ENCODE measurements at places on chromosomes 4 and X.

DNA sequence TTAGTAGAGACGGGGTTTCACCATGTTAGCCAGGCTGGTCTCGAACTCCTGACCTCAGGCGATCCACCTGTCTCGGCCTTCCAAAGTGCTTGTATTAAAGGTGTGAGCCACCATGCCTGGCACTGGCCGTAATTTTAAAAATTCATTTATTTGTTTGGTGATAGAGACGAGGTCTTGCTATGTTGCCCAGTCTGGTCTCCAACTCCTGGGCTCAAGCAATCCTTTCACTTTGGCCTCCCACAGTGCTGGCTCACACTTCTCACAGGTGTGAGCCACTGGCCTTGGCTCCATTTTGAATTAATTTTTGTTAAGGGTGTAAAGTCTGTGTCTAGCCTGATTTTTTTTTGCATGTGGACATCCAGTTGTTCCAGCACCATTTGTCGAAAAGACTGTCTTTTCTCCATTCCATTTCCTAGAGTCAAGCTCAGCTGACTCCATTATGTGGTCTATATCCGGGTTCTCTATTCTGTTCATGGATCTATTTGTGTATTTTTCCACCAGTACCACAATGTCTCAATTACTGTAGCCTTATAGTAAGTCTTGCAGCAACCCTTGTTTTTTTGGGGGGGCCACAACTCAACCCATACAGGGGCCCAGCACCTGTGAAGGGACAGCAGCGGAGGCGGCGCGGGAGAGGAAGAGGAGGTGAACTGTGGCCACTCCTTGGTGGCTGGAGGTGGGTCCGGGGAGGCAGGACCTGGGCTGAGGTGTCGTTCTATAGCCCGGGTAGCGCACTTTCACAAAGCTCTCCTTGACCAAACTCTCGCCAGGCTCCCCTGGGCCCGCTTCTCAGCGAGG lies 1.5 kb upstream of the NSD2 start:
- no peak for DNase-seq

- DNase-seq, result no peak
Measured at GRCh38 chr4:165464813-165465381, 86.1 kb downstream of the CPE start.

GRCh38 chr4:48665555-48666186 lies 114.4 kb downstream of the FRYL start:
- DNase-seq, result no peak

GRCh38 chr4:86594559-86595425 lies 677 bp downstream of the PTPN13 start:
- DNase-seq, result no peak

- no peak for DNase-seq
Measured at GRCh38 chr4:8534129-8534528, 46.1 kb upstream of the GPR78 start.

GRCh38 chrX:75786290-75786689 lies 1.2 kb upstream of the MAGEE2 start:
- DNase-seq, result no peak

DNA sequence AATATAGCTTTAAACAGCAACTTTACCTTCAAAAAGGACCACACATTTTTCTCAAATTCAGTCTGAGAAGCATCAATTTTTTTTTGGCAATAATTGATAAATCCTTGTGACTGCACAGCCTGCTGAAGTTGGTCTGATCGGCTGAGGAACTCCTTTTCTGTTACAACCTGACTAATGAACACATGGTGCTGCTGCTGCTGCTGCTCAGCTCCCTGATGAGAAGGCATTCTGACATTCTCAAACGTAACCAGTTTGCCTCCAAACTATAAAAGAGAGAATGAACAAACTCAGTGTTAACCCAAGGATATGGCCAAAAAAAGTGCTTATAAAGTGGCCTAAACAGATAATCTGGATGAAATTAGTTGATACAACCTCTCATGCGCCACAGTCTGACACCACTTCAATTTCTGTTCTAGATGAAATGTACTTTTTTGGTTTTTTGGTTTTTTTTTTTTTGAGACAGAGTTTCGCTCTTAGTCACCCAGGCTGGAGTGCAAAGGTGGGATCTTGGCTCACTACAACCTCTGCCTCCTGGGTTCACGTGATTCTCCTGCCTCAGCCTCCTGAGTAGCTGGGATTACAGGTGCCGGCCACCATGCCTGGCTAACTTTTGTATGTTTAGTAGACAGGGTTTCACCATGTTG lies 26.5 kb downstream of the SEC31A start:
- no peak for DNase-seq

- peak; percentile 56 for DNase-seq
Measured at GRCh38 chrX:71254092-71254963, at the start of gene ZMYM3. ZMYM3 (minus strand) TSS chrX:71254140; CDS start chrX:71253255, 885 bp downstream.

DNA sequence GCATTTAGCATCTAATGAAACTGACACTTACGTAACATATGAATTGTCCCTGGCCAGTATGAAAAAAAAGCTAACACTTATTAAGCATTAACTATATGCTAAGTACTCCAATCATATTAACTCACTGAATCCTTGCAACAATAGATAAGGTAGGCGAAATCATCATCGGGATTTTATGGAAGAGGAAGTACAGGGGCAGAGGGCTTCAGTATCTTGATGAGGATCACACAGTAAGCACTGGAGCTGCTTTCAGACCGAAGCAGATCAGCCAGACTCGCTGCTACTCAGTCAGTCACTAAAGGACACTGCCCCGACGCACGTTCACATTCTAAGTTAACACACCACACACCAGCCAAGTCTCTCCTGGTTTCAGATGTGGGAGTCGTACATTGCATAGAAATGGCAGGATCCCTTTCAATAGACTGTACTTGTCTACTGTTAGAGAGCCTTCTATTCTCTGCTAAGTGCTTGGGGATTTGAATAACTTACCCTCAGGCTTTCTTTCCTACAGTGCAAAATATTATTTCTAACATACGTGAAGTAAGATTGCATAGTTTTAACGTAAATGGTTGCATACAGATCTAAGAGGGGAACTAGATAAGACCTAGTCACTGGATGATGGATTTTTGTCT lies 540.2 kb upstream of the TENM3 start:
- no peak for DNase-seq

GRCh38 chrX:150162141-150162540 lies 201.0 kb upstream of the MAMLD1 start:
- DNase-seq, result no peak

GRCh38 chr4:47499700-47500099 lies 14.6 kb downstream of the ATP10D start:
- DNase-seq, result no peak

DNA sequence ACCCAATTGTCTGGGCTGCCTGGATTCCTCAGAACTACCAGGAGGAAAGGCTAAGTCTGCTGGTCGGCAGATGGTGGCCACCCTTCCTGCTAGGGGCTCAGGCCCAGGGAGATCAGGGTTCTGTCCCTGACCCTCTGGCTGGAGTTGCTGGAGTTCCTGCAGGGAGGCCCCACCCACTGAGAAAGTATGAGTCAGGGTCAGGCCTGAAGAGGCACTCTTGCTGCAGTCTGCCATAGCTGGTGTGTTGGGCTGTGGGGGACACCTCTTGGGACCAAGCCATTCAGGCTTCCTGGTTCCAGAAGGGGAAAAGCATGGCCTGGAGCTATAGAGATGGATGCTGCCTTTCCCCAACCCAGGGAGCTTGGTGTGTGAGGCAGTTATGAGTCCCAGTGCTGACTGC lies 40.4 kb upstream of the PCDH18 start:
- DNase-seq, result no peak

- DNase-seq, result peak; percentile 31
Measured at GRCh38 chrX:54358424-54359211, 772 bp upstream of the WNK3 start.

DNA sequence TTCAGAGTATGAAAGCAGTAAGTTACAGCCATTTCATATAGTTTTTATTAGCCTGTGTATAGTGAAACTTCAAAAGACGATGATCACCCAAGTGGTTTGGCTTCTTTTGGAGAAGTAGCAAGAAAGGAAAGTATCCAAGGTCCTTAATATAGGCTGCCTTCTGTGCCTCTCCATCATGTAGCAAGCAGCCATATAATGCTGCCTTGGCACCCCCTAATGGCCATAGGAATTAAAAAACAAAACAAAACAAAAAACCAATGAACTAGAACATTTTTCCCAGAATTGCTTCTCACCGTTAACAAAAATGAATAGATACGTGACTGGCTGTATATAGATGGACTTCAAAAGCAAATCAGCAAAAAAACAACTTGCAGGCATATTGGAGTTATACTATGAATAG lies 18.9 kb downstream of the LAMP2 start:
- DNase-seq, result no peak

- no peak for DNase-seq
Measured at GRCh38 chr4:185171373-185172071, 28.5 kb downstream of the SLC25A4 start.

- DNase-seq, result no peak
Measured at GRCh38 chr4:32735856-32736590, 2015.9 kb downstream of the PCDH7 start.

Data from stimulated activated CD4-positive, alpha-beta T cell treated with anti-CD3 and anti-CD28 coated beads, Interleukin-2, amount 100 ng/mL, for 4 hours (primary cell).